Glutamatergic neuron (in vitro differentiated cells): ENCODE measurements at places on chromosomes 6 and 20. TPM values are rescaled to one million over a fixed set of nuclear protein-coding genes. Genes with fewer than 3 reads are reported as not detected.

DNA sequence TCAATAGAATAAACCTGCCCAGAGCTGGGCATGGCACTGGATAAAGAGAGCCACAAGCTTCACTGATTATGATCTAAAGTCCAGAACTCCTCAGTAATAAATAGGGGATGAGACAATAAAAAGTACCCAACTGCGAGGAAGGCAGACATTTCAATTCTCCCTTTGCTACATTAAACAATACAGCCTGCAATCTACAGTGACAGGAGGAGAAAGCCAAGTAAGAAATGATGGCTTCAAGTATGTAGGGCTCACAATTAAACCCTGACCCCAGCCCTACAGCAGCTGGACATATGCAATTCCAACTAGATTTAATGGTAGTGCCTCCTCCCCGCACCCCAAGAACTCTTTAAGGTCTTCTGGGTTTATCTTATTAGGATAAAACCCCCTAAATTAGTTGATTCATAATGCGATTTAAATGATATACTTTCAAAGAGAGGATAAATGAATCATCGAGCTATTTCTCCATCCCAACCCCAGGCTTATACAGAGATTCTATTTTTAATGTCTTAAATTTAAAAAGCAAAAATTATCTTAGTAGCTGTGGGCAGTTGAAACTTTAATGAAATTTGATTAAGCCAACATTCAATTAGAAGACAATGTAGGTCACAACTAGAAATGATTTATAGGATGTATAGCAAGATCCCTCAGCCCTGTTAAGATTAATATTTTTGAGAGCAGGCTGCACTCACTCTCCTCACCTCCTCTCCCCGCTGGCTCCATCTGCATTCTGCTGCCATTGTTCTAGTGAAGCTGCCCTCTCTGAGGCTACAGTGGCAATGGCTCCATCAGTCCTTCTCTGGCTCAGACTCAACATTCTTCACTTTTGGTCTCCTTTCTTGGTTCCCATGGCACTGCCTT is 57.1 kb downstream of the OGFRL1 start:
- DNase-seq: no peak

GRCh38 chr6:43014434-43014909 is 423 bp downstream of the KLHDC3 start:
- no peak for DNase-seq

DNA sequence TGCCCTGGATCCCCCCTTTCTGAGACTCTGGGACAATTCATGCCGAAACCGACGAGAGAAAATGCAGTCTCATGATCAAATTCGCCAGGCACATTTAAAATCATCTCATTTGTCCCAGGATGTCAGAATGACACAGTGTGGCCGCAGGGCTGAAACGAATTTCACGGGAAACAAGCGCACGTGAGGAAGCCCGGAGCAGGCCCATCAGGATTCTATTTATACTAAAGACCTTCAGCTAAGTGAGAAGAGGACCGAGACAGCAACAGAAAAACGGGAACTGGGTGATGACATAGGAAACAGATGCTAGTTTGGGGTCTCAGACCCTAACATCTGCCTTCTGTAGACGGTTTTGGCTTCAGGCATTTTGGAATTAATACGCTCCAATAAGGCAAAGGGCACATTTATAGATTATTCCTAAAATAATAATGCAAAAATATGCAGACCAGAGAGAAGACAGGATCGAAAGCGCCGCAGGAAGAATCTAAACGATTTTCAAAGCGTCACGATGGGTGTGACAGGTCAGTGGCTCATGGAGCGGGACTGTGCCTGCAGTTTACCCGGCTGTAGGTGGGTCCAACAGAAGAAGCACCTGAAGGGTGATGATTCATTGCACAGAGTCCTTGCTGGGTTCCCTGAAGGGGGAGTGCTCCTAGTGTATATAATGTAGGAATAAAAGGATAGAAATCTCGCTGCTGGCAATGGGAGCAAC is 80.8 kb upstream of the MPC1 start:
- DNase-seq: peak; percentile 4

Gene FKBP1C
- not detected for total RNA-seq

DNA sequence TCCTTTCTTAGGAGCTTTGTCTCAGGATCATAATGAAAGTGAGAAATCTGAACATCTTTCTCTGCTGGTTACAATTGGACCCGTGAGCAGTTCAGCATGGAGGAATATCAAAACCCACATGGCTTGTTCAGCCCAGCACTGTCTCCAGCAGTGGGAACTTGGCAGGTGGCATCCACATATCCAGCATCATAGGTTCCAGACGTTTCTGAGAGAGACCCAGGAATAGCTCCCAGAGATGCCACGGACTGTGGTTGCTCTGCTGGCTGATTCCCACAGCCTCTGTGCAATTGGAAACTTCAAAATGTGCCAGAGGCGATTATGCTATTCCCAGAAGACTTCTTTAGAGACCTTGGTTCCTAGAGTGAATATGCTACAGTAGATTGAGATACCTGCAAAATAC is 76.4 kb downstream of the PHACTR2 start:
- DNase-seq: no peak

Gene MDFI
- 7.9 TPM for total RNA-seq

Gene PLCB1
- 37.4 TPM for total RNA-seq

DNA sequence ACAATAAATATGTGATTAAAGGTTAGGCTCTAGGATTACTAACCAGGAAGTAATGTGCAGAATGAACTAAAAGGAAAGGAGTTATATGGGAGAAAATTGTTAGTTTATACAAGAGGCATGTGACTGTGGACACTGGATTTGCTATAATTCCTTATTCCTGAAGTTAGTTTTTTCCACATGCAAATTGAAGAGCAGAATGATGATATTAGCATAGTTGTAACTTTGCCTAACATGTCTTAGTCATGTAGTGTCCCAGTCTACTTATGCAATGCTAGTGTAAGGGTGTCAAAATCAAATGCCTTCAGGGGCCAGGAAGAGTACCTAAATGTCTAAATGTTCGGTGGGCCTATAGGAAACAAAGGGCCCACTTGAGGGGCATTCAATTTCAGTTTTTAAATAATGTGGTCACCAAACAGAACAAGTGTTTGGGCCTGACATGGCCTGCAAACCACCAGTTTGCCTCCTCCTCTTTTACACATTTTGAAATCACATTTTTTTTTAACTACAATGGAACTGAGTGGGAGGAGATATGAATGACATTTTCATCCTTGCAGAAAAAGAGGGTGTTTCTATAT is 28.0 kb upstream of the CEP85L start:
- no peak for DNase-seq

- DNase-seq: no peak
These were observed 37.0 kb downstream of the BCKDHB start for GRCh38 chr6:80143419-80143937.

GRCh38 chr6:47377971-47378370 is 68.3 kb upstream of the TNFRSF21 start:
- no peak for DNase-seq

DNA sequence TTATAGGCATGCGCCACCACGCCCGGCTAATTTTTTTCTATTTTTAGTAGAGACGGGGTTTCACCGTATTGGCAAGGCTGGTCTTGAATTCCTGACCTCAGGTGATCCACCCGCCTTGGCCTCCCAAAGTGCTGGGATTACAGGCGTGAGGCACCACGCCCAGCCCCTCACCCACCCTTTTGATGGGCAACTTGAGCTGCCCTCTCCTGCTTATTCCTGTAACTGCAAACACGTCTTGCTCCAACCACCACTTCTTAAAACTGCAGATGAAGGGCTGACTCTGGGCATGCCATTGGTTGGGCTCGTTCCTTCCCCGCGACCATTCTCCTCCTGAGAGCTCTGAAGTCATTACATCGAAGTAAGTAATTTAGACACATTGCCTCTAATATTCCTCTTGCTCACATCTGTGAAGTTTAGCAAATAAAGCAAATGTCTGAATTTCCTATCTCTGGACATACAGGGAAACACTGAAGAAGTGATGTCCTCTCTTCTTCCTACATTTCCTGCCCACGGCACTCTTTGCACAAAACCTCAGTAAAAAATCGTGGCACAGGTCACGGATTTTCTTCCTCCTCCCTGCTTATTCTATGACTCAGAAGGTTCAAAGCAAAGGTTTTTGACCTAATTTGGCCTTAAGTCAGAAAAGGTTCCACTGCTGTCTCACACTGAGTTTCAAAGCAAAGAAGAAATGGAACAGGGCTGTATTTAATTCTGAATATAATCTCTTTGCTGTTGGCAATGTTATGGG is 117.5 kb downstream of the GMPR start:
- no peak for DNase-seq

DNA sequence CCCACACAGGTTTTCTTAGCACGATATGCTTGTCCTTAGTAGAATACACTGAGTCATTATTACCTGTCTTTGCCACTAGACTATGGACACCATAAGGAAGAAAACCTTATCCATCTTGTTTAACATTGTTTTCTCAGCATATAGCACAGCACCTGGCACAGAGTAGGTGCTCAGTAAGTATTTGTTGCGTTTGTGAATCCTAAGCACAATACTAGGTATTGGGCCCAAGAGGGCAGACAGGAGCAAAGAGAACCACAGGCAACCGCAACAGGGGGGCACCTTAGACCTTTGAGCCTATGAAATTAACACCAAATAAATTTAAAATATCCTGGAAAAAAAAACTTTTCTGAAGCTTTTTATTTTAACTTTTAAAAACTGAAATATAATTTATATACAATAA is 3.7 kb upstream of the NCOA6 start:
- no peak for DNase-seq

GRCh38 chr6:46199387-46199786 is 28.6 kb upstream of the ENPP5 start:
- DNase-seq: no peak

- DNase-seq: no peak
These were observed 21.7 kb upstream of the SENP6 start for GRCh38 chr6:75579951-75580350.

DNA sequence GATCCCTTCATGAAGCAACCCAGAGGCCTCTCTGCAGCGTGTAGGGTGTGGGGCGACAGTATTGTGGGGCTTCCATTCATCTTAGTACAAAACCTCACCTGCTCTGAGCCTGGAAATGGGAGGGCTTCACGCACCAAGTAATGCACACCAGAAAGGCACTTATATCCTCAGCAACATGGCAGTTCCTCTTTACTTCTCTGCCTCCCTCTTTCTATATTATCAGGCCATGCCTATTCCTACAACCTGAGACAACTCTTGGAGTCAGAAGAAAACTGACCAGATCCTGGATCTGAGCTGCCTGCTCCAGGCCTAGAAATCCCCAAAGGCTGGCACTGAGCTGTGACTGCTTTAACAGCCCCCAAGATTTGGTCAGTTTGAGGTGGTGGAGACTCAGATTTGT is 7.6 kb upstream of the ZNF76 start:
- DNase-seq: no peak

DNA sequence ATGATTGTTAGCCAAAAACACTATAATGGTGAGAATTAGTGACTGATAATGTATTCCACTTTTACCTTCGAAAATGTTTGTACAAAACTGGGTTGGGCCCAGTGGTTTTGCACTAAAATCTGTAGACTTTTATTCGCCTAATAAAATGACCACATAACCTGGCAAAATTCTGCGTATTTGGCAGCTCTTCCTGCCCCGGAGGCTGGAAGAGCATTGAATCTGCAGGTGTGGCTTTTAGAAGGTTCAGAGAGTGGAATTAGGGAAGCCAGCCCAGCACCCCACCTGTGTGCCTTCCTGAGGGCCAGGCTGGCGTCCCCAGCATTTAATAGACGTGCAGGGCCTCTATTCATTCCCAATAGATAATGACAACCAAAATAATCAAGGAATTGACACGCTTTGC is 256.7 kb downstream of the UST start:
- DNase-seq: no peak

GRCh38 chr6:125076482-125076742 is 77.2 kb upstream of the TPD52L1 start:
- DNase-seq: no peak

DNA sequence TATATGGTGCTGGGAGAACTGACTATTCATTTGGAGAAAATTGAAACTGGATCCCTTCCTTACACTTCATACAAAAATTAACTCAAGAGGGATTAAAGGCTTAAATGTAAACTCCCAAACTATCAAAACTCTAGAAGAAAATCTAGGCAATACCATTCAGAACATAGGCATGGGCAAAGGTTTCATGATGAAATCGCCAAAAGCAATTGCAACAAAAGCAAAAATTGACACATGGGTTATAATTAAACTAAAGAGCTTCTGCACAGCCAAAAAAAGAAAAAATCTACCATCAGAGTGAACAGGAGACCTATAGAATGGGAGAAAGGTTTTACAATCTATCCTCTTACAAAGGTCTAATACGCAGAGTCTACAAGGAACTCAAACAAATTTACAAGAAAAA is 851.3 kb upstream of the MAN1A1 start:
- DNase-seq: no peak

DNA sequence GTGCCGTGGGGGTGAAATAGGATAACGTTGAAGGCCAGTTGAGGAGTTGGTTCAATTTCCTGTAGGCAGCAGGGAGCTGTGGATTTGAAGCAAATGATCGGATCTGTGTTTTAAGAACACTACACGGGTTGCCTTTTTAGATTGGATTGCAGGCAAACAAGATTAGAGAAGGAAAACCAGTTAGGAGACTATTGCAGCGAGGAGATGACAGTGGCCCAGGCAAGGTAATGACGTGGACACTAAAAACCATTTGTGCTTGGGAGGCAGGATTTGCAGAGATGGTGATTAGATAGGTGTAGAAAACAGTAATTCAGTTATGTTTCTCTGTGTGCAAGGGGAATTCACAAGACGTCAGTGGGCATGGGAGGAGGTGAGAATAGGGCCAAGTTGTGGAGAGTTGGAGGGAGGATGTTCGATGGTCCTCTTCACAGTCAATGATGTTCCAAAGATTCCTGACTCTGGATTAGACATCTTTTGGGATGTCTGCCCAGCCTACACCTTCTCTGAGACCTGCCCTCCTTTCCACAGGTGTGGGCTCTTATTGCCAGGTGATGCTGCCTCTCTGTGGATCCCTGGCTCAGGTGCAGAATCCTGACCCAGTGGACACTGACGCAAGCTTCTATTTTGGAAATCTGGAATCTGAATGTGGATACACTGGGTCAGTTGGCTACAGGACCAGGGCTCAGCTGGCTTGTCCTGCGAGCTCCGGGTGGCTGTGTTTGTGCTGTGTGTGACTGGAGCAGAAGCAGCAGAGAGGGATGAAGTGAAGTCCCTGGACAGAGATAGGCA is 54.2 kb downstream of the TFAP2C start:
- no peak for DNase-seq

- no peak for DNase-seq
These were observed 165.6 kb downstream of the FOXA2 start for GRCh38 chr20:22418738-22419137.

- DNase-seq: no peak
These were observed 179.8 kb upstream of the NOX3 start for GRCh38 chr6:155635416-155635815.

Gene SLC29A1
- total RNA-seq: 20.0 TPM

- no peak for DNase-seq
These were observed 81.0 kb downstream of the TMEM170B start for GRCh38 chr6:11618533-11618932.

GRCh38 chr6:108736002-108736361 is 112.2 kb upstream of the ARMC2 start:
- no peak for DNase-seq

DNA sequence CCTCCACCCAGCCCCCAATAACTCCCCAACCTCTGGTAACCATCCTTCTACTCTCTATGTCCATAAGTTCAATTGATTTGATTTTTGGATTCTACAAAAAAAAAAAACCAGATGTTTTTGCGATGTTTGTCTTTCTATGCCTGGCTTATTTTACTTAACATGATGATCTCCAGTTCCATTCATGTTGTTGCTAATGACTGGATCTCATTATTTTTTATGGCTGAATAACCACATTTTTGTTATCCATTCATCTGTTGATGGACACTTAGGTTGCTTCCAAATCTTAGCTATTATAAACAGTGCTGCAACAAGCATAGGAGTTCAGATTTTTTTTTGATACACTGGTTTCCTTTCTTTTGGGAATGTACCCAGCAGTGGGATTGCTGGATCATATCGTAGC is 98.8 kb downstream of the LYRM2 start:
- DNase-seq: no peak

Gene KCNK15
- total RNA-seq: 0.22 TPM
